ENCODE measurements at places on chromosomes 12 and 14.

GRCh38 chr12:66587912-66588311 is 91.0 kb downstream of the GRIP1 start:
- DNase-seq: no peak

DNA sequence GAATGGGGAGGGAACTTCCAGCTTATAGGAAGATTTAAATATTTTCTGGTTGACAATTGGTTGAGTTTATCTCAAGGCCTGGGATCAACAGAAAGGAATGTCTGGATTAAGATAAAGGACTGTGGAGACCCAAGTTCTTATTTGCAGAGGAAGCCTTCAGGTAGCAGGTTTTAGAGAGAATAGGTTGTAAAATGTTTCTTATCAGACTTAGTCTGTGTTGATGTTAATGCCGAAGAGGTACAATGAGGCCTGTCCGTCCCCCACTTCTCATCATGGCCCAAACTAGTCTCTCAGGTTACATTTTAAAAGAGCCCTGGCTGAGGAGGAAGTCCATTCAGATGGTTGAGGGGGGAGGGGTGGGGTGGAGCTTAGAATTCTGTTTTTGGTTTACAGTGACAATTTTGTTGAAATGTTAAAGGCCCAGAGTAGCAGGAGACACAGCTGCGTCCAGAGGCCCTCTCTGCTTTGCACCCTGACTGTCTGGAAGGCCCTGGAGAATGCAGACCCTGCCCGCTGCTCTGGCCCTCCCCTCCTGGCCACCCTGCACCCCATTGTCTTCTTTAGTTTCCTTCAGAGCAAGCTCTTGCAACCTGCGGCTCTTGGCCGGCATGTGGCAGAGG is 672.5 kb upstream of the TMEM132C start:
- no peak for DNase-seq

DNA sequence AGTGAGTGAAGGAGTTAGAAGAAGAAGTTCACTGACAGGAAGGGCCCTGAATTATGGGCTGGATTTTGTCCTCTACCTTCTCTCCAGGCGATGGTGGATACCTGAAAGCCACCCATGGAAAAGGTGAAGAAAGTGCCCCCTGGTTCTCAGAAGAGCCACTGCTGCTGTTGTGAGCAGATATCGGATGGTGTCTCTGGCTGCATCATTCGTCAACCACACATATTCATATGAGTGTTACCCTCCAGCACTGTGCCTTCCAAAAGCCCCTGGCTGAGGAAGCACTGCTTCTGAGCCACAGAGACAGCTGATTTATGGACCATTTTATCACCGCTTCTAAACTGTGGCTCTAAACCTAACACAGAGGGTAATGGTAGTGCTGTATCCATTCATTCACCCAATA is 2.0 kb upstream of the ACTN1 start:
- no peak for DNase-seq

DNA sequence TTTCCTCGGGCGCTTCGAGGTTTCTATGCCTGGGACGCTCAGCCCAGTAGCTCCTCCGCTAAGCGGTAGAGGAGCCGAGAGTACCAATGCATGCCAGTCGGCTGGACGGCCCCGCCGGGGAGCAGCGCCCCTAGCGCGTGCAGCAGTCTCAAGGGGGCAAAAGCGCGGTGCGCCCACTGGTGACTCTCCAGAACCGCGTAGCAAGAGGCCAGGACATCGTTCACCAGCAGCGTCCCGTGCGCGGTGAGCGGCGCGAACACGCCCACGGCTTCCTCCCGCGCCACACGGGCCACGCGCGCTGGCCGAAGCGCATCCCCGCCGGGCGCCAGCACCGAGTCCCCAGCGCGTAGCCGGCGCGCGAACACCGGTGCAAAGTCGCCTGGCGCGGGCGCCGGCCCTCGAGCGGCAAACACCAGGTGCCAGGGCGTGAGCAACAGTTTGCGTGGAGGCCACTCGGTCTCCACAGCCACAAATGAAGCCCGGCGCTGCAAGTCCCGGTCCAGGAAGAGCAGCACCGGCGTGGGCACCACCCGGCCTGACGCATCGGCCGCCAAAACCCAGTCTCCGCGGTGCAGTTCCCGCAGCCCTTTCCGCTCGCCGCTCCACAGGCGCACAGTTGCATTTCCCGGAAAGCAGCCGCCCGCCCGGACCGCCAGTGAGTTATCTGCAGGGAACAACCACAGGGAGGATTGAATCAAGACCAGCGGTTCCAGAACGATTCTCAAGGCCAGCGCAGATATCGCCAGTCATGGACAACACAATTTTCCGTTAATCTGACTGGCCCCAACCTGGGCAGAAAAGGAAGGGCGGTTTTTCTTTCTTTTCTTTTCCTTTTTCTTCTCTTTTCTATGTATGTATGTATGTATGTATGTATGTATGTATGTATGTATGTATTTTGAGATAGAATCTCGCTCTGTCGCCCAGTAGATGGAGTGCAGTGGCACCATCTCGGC is 4.5 kb downstream of the DHH start:
- no peak for DNase-seq

DNA sequence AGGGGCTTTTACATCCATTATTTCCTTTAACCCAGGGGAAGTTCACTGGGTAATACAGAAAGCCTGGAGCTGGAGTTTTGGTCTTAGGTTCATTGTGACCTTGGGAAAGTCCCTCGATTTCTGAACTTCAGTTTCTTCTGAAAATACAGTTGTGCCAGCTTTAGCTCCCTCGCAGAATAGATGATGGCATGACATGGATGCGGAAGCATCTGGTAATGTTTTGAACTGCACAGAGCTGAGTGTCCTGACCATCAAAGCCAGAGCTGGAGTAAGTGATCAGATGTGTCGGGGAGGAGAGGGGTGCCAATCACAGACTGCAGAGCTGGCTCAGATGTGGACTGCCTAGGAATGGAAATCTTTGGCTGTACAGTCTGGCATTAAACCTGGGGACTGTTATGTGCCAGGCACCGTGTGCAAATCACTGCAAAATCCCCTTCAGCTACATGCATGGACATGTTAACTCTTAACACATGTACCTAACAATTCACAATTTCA is 180.9 kb downstream of the ETV6 start:
- DNase-seq: no peak

GRCh38 chr12:93682846-93683261 is 5.7 kb downstream of the CRADD start:
- no peak for DNase-seq

DNA sequence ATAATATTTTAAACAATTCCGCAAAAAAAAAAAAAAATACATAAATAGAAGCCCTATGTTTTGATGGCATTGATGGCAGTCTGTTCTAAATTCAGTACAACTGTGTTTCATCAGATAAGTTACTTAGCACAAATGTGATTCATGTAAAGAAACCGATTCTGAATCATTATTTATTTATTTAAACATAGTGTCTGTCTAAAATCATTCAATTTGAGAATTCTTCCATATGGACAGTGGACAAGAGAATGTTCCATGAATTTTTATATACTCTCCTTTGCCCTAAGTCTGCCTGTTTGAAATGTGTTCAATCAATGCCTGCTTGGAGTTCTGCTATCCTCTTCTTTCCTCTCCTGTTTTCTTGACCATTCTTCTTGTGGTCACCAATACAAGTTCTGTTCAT is 126.5 kb downstream of the PDE3A start:
- DNase-seq: no peak

- no peak for DNase-seq
These were observed 17.5 kb downstream of the YBX3 start for GRCh38 chr12:10705655-10706054.

DNA sequence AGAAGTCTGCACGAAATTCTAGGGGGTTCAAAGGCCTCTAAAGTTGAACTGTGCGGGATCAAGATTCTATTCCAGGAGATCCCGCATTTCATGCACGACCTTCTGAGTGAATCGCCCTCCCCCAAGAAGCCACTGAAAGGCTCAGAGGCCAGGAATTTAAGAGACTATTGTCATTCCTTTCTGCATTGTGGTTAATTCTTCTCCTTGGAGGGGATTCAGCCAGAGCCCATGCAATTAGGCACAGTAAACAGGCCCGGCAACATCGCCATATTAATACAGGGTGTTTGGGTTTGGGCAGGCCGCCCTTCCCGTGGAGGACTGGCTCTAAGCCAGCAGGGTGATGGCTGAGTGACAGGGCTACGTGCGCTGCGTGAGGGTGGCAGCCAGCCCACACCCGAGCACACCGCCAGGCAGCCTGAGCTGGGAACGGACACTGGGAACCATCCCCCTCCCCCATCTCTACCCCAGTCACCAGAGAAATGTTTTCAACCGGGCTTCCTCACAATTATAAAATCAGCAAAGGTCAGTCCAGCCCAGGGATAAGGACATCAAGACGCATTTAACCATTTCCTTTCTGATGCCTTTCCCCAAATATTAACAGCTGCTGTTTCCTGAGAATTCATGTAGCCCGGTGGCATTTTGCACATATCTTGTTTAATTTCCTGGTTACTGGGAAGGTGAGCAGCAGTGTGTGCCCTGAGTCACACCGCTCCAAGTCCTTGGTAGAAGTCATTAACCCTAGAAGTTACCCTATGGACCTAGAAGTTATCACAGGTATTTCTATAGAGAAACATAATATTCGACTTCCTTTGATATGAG is 12.5 kb downstream of the EGLN3 start:
- peak; percentile 89 for DNase-seq

Data from NCI-H2171 treated with DMSO at 0.1 percent for 48 hours (cell line).